ENCODE measurements at places on chromosomes 5 and 9.

GRCh38 chr9:119322184-119322583, 47.1 kb downstream of the BRINP1 start:
- no peak for DNase-seq

DNA sequence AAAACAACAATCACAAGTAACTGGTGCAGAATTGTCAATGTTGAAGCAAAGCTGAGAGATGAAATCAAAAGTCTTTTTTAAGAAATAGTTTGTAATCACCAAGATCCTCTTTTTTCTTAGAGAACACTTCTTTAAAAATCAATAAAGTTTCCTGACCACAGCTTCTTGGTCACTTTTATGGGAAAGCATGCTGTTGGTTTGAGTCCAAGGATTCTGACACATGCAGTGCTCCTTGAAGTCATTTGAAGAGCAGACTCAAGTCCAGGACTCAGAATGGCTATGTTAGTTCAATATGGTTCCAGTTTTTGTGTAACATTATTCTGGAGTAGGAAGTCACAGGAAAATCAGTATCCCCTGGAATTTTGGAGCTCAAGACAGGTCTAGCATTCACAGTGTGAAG, 480.6 kb downstream of the NR2F1-AS1 start:
- peak; percentile 62 for DNase-seq

DNA sequence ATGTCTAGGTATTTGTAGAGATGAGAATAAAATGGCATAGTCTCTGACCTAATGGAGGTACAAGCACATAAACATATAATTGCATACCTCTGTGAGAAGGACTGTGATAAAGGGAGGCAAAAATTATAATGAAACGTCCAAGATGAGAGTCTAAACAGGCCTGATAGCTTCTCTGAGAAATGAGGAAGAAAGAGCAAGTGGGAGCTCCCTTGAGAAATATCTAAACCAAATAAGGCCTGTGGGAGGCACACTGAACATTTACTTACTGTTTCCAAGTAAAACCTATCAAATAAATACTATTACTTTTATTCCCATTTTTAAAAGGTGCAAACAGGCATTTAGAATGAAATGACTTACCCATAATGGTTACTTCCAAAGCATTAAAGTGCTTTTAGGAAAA, 125.6 kb upstream of the PAPPA start:
- DNase-seq = no peak

DNA sequence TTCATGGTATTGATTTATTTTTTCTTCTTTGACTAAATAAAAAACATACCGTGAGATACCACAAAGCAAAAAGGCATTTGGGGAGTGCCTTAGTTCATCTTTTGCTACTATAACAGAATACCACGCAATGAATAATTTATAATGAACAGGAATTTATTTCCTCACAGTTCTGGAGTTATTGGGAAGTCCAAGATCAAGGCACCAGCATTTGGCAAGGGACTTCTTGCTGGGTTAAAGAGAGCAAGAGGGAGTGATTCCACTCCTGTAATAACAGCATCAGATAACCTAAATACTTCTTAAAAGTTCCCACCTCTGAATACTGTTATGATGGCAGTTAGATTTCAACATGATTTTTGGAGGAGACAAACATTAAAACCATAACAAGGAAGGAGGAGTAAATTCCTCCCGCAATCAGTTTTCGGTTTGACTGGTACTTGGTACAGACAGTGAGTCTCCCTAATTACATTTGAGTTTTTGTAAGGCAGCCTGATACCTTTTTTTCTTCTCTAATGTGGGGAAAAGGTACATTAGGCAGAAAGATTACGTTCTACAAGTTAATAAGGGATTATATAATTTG, 8.8 kb upstream of the OMD start:
- no peak for DNase-seq

DNA sequence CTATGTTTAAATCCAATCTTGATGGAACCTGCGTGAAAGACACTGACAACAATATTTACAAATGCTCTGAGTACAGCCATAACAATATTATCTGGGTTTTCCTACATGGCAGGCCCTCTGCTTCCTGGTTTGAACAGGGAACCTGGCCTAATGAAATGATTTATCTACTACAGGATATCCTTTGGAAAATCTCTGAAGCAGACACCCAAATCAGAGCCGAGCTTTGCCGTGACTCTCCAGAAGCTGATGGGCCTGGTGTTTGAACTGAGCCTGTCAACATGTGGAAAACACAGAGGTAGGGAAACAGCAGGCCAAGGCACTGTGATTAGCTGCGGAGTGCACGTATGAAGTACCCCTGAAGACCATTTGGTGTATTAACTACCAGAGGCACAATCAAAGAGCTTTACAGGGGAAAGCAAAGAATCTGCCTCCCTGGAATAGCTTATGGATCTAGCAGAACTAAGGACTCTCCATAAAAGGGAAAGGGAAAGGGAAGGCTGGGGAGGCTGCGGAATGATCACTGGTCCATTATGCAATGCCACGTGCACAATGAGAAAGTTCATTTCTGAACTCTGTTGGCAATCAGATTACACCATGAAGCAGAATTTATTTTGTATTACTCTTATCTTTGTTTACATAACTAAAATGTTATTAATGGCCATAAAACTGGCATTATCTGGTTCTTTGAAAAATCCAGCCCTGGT, 321.9 kb downstream of the EBF1 start:
- DNase-seq = no peak

GRCh38 chr9:79945016-79945415, 373.3 kb downstream of the TLE4 start:
- no peak for DNase-seq

DNA sequence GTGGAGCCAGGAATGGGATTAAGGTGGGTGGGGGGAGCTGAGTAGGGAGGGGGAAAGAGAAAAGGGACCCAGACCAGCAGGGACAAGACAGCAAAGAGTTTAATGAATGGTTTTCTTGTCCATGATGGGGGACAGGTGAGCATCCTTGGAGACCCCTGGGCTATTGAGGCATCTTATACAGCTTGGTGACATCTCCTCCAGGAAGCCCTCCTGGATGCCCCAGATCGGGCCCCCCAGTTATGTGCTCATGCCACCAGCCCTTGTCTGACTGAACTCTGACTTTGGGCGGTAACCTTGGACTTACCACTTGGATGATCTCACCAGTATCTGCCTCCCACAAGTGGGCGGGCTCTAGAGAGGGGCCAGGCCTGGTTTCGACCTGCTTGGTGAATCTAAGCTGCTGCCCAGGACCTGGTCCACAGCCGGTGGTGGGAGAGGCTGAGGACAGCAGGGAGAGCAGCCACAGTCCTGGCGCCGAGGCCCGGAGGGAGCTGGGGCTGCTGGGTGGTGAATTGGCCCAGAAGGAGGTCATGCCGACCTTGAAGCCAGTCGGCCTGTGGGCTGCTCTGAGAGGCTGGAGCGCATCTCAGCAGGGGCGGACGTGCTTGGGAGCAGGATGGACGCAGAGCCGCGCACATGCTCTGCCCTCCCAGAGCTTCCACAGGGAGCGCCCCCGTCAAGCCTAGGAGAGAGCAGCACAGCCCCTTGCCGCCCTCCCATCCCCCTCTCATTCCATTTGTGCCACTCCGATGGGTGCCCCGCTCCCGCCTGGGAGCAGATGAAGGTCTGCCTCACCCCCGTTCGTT, 36.2 kb downstream of the UNC5A start:
- no peak for DNase-seq

DNA sequence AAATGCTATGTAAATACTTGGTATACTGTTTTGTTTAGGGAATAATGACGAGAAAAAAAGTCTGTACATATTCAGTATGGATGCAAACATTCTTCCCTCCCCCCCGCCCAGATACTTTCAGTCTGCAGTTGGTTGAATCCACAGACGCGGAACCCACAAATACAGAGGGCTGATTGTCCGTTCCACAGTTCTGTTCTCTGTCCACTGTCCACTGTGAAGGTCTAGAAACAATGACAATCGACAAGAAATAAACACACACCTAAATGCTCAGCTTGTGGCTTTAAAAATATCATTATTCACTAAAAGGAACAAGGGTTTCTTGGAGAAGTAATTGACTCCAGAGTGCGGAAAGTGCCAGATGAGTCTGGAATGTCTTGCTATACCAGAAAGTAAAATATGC, 109.1 kb downstream of the TMEM161B start:
- no peak for DNase-seq

DNA sequence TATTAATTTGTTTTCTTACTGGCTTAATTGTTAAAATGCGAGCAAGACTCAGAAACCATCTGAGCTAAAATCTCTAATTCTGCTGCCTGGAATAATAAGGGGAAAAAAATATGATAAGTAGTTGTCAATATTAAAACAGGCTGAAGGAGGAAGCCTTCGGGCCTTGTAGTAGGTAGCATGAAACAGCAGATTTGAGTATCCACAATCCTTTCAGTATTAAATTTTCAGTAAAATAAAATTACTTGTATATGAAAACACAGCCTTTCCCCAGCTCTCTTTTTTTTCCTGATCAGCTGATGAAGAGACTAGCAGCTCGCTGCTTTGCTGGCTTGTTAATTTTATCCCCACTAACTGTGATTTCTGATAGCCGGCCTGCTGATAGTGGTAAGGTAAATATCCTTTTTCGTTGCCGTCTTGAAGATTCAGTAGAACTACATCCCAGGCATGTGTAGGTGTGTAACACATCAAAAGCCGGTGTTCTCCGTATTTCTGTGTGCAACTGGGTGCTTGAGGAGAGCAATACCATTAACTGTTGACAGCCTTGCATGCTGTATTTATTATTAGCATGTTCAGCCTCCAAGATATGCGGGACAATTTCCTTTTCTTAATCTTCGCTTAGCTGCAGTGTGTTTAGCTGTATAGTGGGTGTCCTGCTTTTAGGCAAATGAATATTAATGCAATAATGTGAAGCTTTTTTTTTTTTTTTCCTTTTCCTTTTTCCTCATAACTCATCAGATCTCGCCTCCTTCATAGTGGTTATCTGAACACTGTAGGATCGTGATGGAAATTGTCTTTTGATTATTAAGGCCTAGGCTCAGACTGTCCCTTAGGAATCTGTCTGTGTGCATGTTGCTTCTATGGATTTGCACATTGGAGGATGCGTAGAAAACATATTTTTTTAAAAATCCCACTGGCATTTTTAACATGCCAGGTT, 144.6 kb downstream of the SMARCA2 start:
- DNase-seq = no peak

DNA sequence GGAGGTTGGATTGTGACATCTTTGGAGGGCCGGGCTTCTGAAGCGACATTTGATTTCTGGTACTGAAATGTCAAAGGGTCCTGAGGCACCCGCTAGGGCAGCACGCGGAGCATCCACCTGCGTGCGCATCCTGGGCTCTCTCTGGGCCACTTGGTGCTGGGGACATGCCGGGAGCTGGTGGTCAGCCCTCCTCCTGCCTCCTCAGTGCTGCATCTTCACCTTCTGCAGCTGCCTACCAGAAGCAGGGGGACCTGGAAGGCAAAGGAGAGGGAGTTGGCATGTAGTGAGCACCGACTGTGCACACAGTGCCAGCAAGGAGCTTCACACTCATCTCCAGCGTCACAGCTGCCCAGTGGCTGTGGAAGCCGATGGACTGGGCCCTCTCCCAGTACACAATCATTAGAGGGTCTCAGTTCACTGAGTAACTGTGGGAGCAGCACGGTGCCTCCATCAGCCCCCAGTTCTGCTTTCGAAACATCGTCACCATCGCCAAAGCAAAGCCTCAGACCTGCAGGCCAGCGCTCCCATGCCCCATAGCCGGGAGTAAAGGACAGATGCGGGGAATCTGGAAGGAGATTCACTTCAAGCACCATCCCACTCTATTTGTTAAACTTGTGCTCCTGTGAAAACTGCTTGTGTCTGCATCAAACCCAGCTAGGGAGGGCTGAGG, 138.4 kb downstream of the KCNIP1 start:
- no peak for DNase-seq

GRCh38 chr5:158433634-158434033, 574.7 kb upstream of the CLINT1 start:
- no peak for DNase-seq

- no peak for DNase-seq
These were observed 7.0 kb downstream of the ST6GALNAC4 start for GRCh38 chr9:127909839-127910273.

- no peak for DNase-seq
These were observed 264.0 kb upstream of the TRIM32 start for GRCh38 chr9:116423149-116423548.

GRCh38 chr9:133246562-133246961, 28.4 kb downstream of the ABO start:
- DNase-seq = no peak

DNA sequence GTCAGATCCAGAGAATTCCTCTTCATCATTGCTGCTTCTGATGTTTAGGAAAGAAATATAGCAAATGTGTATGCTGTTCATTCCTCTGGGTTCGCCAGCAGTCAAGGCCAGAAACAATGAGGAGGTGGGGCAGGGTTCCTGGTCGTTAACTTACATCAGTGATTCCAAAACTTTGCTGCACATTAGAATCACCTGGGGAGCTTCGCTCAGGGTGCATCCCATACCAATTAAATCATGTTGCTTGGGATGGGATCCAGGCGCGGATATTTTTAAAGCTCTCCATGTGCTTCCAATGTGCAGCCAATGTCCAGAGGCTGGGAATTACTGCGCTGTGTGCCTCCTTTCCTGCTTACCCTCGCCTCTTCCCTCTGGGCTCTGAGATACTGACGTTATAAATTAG, 227.9 kb upstream of the KLF9 start:
- no peak for DNase-seq

DNA sequence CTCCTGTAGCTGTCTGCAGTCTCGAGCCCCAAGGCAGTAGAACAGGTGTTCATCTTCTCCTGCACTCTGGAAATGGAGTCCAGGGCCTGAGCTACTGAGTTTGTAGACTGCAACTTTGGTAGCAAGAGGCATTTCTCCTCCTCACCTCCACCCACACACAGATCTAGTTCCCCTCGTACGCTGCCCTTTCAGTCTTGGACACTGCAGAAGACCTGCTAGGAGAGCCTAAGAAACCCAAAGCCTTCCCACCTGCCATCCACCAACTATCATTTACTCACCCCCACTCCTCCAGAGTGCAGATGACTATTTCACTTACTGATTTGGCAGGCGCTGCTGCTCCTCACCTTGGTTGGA, 59.0 kb downstream of the KCNIP1 start:
- DNase-seq = no peak

DNA sequence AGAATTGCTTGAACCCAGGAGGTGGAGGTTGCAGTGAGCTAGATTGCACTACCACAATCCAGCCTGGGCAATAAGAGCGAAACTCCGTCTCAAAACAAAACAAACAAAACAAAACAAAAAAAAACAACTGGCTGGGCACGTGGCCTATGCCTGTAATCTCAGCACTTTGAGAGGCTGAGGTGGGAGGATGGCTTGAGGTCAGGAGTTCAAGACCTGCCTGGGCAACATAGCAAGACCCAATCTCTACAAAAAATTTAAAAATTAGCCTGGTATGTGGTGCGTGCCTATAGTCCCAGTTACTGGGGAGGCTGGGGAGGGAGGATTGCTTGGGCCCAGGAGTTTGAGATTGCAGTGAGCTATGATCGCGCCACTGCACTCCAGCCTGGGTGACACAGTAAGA, 23.3 kb upstream of the WDR5 start:
- DNase-seq = no peak

- no peak for DNase-seq
These were observed 21.5 kb downstream of the SLC6A7 start for GRCh38 chr5:150211156-150212030.

All from BJ (cell line).